ENCODE measurements at places on chromosomes 5 and 9.
A peak's percentile ranks its signal among the peaks of the same experiment; 100 is the strongest.

DNA sequence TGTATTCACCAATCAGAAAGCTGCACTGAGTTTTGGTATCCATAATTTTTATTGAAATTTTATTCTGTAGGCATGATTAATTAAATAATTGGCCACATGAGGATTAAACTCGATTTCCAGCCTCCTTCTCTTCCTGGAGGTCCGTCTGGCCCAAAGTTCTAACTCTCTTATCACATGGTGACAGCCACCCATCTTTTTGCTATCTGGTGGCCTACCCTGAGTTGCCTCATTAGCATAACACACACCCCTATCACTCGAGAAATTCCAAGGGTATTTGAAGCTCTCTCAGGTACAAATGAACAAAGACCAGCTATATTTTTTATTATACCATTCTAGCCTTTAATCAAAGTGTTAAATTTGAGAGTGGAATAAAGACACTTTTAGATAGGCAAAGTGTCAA is 57.7 kb downstream of the APC start:
- no peak for DNase-seq

- DNase-seq, result no peak
Measured at GRCh38 chr5:95027775-95028174, 257.1 kb downstream of the MCTP1 start.

GRCh38 chr5:78544561-78545201 is 103.9 kb downstream of the LHFPL2 start:
- no peak for DNase-seq

GRCh38 chr9:109316207-109316640 is 4.6 kb downstream of the EPB41L4B start:
- DNase-seq, result no peak

GRCh38 chr5:87499478-87500410 is 87.0 kb upstream of the CCNH start:
- DNase-seq, result no peak

DNA sequence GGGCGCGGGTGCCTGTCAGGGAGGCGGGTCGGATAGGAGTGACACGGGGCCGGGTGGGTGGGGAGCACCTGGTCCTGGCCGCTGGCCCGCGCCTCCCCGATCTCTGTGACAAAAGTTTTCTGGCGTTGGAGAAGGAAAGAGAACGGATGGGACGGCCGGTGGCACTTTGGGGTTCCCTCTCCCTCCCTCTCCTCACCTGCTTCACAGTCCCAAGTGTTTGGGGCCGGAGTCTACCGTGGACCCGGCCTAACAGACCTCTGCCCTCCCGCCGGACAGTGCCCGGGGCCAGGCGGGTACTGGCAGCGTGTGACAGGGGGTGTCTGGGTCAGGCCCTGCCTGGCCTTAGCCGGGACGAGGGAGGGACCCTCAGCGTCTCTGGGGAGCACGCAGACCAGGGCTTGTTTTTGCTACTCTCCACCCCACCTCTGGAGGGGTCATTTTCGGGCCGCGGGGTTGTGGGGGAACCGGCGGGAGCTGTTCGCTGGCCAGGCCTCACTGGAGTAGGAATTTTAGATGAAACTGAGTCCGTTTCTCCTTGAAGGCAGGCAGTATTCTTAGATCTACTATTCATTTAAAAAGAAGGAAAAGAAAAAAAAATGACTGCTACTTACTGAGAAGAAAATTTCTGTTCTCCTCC is 1.7 kb downstream of the PRDM6 start:
- no peak for DNase-seq

DNA sequence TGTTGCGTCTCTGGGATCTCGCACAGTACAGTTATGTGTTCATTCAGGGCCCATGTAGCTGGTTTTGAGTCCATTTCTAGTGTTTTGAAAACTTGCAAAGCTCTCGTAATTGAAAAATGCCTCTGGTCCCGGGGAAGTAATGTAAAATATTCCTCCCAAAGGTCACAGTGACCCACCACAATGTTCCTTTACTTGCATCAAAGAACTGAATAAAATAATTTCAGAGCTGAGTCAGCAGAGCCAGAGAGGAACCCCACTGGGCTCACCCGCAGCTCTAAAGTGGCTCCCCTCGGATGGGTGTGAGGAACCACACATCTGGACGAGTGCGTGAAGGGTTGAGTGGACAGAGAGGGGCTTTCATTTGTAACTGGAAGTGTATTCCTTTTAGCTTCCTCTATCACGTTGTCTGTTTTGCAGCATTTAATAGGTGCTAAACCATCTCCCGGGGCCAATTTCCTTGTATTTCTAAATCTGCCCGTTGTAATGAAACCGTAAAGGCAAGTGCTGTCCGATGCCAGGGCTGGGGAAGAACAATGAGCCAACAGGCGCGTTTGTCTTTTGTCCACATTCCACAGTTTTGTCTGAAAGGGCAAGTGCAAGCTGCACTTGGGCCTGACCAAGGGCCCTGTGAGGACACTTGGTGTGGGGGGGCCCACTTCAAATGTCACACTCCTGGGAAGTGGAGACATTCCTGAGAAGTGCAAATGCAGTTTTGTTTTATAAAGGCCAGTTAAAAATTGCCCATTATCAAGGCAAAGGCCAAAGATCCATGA is 29.9 kb downstream of the COL5A1 start:
- DNase-seq, result no peak

DNA sequence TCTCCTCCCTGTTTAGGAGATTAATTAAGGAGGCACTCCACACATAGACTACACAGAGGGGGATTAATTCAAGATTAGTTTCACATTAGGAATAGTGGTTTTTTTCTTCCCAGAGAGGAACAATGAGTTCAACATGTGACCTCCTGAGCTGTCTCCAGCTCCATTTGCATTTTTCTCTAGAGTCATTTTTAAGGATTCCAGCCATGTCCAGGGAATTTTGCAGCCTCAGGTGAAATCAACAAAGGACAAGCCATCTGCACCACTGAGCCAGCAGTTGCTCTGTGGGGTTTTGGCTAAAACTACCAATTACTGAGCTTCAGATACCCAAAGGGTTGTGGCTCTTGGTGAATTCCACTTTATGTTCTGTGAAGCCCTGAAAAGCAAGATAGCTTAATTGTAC is 258.5 kb upstream of the PPP1R2B start:
- no peak for DNase-seq

DNA sequence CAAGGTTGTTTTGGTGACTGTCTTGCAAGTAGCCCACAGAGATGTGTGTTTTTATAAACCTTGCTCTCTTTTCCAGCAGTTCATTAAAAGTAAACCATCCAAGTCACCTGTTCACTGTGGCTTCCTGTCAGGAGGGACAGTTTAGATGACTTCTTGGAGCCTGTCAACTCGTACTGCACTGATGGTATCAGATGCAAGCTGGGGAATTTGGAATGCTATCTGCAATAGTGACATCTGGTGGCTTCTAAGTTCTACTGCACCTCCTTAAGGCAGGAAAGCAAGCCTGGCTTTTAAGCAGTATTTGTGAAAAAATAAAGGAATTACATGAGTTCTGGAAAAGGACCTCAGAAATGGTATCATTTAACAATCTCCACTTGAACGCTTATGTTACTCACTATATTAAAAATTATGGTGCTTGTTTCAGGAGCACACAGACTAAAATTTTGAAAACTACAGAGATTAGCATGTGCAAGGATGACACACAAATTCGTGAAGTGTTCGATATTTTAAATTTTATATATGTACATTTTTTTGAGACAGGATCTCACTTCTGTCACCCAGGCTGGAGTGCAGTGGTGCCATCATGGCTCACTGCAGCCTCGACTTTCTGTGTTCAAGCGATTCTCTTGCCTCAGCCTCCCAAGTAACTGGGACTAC is 164.0 kb downstream of the TTC39B start:
- DNase-seq, result peak; percentile 38

- DNase-seq, result no peak
Measured at GRCh38 chr5:171669571-171669970, 116.0 kb upstream of the SMIM23 start.

GRCh38 chr5:80594810-80595209 is 24.7 kb upstream of the ANKRD34B start:
- DNase-seq, result no peak

GRCh38 chr5:123209502-123210027 is 120.5 kb downstream of the PRDM6 start:
- DNase-seq, result peak; percentile 75

DNA sequence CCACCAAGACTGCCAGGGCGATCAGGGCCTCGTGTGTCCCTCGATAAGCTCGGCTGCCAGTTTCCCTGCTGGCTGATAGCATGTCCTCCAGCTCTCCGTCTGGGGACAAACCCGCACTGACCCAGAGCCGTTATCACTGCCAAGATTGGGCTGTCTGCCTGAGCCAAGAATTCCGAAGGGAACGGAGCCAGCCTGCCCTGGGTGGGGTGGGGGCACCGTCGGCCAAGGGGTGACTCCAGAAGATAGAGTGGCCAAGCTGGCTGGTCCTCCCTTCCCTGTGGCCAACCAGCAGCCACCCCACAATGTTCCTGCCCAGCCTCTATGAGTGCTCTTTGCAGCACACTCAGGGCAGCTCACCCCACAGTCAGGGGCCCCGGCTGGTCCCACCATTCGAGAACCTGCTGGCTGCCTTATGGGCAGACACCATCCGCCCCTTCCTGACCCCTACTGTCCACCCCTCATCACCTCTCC is 29.4 kb downstream of the HRH2 start:
- no peak for DNase-seq
